ENCODE measurements at places on chromosomes 5 and 9.

- no peak for DNase-seq
These were observed 12.2 kb downstream of the INVS start for GRCh38 chr9:100111235-100111634.

GRCh38 chr5:59503220-59503619 lies 390.3 kb downstream of the PDE4D start:
- DNase-seq: peak; percentile 55

DNA sequence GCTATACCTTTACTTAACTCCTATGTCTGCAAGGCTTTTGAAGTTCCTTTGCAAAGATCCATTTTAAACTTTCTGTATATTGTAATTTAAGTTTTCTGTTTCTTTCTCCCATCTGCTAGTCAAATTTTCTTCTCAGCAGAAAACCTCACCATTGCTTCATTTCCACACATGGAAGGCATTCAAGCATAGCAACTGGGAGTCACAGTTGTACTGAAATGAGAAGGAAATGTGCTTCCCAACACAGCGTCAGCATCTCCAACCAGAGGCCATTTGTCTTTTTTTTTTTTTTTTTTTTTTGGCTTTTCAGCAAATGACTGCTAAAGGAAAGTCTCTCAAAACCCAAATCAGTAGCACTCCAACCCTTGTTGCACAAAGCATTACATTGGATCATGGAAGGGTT lies 92.5 kb downstream of the RAB3C start:
- no peak for DNase-seq

DNA sequence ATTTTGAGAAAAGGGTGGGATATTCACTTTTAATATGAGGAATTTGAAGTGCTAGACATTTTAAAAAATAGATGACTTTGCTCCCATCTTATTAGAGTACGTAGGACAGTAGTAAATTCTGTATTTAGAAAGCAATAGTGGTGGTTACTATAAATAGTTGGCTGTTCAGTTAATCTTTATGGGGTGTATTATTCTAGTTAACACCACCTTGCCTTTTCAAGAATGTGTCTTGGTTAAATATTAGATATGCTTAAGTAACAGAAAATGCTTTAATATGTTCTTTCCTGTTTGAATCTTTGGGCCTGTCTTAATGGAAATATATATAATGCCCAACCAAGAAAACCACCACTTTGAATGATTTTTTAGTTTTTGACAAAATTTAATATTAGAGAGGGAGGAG lies 608.7 kb upstream of the FAM174A start:
- no peak for DNase-seq

GRCh38 chr9:68872026-68872501 lies 141.8 kb downstream of the PRKACG start:
- peak; percentile 82 for DNase-seq

DNA sequence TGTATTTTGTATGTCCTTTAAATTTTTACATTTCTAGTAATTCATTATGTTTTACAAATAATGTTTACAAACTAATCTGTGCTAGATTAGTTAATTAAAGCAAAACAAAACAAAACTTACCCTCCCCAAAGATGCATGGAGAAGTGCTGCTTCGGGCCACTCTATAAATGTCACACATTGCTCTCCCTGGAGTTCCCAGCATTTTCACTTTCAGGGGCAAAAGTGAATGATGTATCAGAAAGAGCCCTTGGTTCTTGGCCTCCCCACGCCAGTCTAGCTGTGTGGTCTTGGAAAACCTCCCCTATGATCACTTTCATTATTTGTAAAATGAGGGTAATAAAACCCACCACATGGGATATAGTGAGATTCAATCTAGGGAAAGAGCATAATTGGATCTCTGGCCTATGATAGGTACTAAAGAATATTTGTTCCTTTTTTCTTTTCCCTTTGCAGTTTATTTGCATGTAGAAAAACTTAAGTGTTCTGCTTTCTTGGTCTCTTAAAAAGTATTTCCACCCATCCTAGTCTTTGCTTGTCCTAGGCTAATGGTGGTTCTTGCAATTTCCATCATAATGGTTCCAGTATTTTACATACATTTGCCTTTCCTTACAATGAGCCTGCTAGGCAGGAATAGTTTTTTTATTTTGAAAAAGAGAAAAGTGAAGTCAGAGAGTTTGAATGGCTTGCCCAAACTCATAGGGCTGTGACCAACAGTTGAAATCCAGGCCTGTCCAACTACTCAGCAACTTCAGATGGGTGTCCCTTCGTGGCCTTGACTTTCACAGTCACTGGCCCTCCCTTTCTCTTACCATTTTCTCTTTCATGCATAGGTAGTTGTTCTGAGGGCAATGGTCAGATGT lies 184.5 kb upstream of the KLF4 start:
- no peak for DNase-seq

All from COR-L47 (cell line).